ENCODE measurements at places on chromosomes 16 and 17.

DNA sequence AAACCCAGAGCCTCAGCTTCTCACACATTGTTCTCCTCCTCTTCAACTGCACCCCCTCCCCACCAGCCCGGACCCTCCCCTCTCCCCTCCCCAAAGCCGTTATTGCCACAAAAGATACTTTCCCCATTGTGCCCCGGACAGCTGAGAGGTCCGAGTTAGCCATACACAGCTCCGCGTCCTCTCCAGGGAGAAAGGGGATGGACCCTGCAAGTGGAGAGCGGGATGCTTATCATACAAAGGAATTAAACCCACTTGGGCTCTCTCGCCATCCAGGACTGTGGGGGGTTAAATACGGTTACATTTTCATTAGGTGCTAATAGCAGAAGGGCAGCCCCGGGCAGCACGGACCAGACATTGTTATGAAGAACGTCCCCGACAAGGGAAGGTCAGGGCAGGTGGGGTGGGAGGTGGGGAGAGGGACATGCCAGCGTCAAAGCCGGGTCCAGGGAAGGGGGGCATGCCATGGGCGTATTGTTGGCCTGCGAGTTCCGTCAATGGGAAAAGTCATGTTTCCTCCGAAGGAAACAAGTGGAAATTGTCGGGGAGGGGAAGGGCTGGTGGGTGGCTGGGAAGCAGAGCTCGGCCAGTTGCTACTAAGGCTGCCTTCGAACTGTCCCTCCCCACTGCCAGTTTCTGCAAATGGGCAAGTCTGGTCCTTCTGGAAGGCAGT lies 99.1 kb downstream of the SOX9 start:
- no peak for DNase-seq

DNA sequence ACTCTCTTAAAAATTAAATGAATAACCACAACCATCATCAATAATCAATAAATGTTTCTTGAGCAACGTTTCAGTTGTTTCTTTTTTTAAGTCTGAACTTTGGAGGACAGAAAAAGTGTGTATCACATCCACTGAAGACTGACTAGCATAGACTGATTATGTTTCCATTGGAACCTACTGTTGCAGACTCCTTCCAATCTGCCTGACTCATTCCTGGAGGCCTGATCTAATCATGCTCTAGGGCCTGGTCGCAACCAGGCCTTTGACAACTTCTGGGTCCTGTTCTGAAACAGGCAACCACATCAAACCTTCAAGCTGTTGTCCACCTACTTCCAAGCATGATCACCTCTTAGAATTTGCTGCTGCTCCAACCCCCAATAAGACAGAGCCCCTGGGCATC lies 109.2 kb upstream of the NUDT7 start:
- no peak for DNase-seq

DNA sequence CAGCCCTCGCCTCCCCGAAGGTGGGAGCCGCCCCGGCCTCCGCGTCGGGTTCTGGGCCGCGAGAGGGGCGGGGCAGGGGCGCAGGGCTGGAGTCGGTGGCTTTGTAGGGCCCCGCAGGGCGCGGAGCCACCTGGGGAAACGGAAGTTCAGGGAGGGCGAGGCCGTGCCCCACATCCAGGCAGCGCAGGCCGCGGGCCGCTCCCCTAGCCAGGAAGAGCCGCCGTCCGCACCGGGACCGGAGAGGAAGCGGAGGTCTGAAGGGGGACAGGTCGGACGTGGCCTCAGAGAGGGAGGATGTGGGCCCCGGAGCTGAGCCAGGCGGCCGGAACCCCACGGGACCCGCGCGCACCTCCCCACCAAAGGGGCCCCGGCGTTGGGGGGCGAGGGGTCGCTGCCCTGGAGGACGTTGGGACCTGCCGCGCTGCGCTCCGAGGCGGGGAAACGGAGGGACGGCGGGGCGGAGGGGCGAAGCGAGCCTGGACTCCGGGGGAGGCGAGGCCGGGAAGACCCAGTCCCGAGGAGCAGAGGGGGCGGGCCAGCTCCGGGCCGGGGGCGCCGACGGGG lies 482 bp upstream of the SLC16A3 start:
- DNase-seq: peak; percentile 69

DNA sequence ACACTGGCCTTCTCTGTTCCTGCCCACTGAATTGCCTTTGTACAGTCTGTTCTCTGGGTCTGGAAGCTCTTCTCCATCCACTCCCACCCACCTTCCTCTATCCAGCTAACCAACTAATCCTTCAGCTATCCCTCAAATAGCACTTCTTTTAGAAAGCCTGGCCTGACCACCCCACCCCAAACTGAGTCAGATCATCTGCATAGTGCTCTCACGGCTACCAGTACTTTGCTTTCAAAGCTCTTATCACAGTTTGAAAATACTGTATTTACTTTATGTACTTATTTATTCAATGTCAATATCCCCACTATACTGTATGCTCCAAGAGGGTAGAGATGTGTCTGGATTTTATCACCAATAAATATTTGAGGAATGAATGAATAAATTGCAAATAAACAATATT lies 4.5 kb upstream of the CLDN7 start:
- DNase-seq: no peak

- DNase-seq: no peak
These were observed 635 bp downstream of the SCPEP1 start for GRCh38 chr17:56978441-56979090.

DNA sequence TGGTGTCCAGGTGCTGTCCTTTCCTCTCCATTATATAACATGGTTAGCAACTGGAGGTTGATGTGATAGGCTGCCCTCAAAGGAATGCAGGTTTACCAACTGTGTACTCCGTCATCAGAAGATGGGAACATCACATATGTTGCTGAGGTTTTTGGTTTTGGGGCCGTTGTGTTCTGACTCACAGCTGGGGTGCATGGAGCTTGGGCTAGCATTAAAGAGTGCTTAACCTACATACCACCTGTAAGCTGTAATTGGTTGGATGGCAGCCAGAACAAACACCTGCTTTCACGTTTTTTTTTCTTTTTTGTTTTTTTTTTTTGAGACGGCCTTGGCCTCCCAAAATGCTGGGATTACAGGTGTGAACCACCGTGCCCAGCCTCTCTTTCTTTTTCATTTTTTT lies 20.9 kb downstream of the TMEM11 start:
- DNase-seq: no peak

GRCh38 chr17:236641-237405 lies 55.4 kb upstream of the DOC2B start:
- DNase-seq: peak; percentile 11

DNA sequence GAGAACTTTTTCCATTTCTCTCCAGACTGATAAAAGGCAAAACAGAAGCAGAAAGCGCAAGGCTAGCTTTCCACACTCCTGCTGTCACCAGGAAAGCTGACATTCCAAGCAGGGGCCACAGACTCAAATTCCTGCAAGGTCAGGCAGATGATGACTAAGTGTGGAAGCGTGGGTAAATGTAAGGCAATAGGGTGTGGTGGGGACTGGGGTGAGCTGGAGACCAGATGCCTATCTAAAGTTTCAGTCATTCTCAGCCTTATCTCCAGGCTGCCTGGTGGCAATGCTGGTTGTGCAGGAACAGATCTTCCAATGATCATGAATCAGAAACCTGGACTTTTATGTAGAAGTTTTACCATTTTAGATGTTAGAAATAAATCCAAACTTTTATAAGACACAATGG lies 224.1 kb downstream of the GSG1L start:
- DNase-seq: no peak

DNA sequence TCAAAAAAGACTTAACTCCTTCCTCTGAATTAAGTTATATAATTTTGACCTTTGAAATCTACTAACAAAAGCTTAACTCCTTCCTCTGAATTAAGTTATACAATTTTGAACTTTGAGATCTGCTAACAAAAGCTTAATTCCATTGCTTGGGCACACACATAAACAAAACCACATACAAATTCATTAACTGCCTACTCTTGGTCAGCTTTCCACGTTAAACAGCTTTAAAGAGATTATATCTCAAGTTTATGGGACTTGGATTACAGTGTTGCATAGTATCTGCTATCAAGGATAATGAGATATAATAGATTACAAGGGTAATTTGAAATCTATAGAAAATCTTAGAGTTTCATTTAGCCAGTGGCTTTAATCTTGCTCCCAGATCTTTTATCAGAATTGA lies 23.5 kb downstream of the COX10 start:
- DNase-seq: no peak

Data from right lobe of liver (tissue), 6 donors.